HFFc6 (cell line): ENCODE measurements at places on chromosomes 7 and 10. TPM values are rescaled to one million over a fixed set of nuclear protein-coding genes. Genes with fewer than 3 reads are reported as not detected.

DNA sequence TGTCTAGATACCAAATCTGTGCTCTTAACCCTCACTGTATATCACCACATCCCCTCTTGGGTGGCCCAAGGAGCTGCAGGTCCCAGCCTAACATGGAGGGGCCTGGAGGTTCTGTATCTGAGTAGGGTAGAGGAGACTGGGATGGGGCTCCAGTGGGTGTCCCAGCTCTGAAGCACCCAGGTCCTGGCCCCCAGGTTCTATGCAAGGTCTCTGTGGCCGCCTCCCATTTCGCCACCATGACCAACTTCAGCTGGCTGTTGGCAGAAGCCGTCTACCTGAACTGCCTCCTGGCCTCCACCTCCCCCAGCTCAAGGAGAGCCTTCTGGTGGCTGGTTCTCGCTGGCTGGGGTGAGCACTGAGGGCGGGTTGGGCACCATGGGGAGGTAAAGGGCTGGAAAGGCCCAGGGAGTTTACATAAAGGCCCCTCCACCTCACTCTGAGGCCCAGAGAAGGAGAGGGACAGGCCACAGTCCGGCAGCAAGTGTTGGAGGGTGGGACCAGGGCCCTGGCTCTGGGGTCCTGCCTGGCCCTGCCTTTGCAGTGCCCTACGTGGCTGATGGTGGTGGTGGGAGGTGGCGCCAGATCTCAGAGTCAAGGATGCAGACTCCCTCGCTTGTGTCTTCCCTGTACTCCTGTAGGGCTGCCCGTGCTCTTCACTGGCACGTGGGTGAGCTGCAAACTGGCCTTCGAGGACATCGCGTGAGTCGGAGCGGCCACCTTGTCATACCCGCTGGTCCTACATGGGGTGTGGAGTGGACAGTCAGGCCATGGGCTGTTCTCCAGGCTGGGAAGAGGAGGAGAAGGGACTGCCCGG is 10.2 kb downstream of the GHRHR start:
- DNase-seq, result no peak

DNA sequence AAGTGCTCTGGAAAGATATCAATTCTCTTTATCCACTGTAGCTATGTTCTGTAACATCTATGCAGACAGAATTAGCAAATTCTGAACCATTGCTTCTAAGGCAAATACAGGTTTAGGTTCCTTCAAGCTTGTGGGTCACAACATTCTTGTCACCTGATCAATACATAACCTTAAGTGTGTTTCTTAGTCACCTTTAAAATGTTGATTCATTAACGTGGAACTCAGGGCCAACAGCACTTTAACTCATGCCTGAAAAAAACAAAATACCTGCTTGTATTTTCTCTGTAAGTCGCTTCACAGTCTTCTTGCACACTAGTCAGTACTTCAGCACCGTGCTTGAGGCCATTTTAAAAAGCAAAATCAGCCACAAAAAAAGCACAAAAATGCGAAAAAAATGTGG is 35.2 kb upstream of the TRIL start:
- DNase-seq, result no peak

DNA sequence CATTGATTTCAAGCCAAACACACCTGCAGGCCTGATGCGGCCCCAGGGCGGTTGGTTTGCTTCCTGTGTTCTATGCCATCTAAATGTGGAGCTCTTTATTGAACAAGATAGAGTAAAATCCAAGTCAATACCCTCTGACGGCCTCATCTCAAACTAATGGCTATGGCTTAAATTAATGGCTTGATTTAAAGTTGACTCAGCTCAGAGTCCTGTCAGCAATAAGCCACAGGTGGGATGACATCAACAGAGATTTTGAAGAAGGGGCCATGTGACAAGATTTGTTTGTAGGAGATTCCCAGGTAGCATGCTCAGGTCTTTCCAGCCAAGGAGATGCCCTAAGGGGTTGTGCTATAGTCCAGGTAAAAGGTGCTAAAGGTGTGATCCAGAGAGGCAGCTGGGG is 66.7 kb upstream of the ZNF32 start:
- no peak for DNase-seq

DNA sequence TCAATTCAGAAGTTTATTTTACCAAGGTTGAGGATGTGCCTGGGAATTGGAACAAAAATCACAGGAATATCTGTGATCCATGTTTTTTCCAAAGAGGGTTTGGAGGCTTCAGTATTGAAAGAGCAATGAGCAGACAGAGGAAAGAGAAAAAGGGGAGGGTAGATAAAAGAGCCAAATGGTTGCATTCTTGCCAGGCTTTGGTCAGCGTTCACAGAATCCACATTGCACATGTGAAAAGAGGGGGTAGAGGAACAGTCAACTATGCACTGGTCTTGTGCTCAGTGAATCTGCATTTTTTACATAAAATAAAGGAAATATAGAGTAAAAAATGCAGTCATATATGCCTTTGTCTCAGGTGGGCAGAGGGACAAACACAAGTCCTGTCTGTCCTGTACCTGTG is 20.6 kb upstream of the ERCC6 start:
- no peak for DNase-seq

DNA sequence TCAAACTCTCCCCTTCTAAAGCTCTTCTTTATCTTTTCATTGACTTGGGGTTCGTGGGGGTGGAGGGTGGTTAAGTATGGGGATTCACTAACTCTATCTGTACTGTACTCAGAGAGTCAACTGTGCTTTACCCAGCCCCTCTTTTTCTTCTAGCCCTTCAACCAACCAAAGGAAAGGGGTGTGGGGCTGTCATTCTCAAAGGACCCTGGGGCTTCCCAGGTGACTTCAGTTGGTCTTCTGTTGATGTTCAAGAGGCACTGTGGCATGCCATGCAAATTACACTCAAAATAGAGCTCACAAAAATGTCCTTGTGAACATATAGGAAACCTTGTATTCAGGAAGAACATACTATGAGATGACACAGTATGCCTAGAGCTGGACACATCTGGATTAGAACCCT is 16.9 kb upstream of the RHOBTB1 start:
- DNase-seq, result no peak

DNA sequence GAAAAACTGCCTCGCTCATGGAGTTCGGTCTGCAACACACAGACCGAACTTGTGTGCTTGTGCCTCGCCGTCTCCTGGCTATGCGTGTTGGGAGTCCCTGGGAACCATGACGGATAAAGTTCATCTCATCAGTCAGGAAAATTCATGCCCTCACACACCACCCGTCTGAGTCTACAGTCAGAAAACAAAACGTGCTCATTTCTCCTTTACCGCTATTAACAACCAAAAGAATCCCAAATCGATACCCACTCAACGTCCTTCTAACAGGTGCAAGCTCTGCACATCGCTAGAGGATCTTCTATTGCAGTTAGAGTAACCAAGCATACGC is 13.6 kb downstream of the CNPY1 start:
- DNase-seq, result no peak

DNA sequence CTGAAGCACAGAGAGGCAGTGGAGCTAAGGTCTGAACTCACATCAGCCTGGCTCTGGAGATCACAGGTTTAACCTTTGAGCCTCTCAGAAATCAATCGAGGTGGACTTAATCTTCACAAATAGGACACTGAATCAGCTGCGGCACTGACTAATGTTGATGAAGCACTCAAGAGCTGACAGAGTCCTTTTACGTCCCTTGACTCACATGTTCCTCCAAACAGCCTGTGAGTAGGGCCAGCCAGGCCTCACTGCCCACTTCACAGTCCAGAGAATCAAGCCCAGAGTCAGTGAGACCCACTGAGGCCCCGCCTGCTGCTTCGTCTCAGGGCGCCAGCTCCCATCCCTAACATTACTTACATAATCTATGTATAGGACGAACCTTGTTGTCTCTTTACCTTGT is 63.1 kb downstream of the TNS3 start:
- DNase-seq, result peak; percentile 72

- no peak for DNase-seq
Measured at GRCh38 chr7:137572056-137572784, 228.7 kb upstream of the PTN start.

DNA sequence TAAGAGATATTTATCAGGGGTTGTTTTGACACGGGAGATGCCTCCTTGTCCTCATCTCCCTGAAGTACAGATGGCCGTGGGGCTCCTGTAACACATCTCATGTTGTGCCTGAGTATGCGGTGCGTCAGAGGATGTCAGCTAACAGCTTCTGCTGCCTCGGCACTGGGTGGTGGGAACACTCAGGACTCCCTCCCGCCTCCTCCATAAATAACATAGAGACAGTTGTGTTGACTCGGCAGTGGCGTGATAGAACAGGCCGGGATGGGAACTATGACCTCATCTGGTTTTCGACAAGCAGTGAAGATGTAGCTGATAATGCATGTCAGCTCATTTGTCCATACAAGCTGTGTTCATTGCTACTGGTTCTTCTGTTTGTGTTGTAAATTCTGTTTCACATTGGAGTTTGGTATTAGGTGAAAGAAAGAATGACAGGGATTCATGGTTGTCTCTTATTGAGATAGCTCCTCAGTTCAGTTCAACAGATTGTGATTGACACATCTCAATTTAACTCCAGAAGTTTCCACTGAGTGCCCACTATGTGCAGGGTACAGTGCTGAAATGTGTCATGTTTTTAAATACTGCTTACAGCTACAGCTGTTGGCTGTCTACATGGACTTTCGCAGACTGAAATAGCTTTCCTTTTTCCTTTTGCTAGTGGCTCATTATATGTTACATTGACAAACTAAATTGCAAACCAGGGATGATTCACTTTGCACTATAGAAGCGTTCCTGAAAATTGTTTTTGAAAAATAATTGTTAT is 87.4 kb downstream of the CHN2 start:
- DNase-seq, result peak; percentile 4

GRCh38 chr10:114810926-114811325 is 10.7 kb upstream of the FHIP2A start:
- no peak for DNase-seq

DNA sequence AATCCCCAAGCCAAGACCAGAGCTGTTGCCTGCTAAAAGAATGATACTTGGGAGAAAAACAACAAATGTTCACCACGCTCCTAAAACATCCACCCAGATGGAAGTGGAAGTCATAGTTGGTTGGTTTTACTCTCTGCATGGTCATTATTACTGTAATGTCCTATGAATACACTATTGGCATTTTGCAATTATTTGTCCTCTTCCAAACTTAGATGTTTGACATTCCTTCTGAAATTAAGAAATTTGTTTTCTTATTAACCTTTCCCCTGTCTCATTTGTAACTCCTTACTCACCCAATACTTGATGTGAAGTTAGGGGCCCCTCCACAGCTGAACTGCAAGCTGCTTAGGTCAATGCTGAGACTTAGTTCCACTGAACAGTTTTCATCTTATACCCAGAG is 383.3 kb downstream of the INHBA start:
- DNase-seq, result peak; percentile 28

DNA sequence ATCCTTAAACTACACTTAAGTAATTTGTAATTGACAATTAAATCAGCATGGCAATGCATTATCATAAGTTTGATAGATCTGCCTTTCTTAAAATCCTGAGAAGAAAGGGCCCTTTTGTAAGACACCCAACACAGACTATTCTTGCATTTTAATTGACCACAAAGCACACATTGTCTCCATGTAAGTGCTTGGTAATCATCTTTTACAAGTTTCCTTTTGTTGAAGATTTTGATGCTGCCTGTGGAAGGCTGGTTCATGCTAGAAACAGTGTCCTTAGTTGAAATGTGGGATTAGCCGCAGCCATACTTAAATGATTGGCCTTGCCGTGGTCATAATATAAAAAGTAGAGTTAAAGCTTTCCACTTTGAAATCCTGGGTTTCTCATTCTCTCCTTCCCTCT is 32.3 kb upstream of the CELF2 start:
- no peak for DNase-seq

GRCh38 chr10:7547829-7548228 is 118.9 kb downstream of the ITIH5 start:
- no peak for DNase-seq

GRCh38 chr10:12906051-12906541 is 95.4 kb downstream of the CCDC3 start:
- DNase-seq, result no peak

DNA sequence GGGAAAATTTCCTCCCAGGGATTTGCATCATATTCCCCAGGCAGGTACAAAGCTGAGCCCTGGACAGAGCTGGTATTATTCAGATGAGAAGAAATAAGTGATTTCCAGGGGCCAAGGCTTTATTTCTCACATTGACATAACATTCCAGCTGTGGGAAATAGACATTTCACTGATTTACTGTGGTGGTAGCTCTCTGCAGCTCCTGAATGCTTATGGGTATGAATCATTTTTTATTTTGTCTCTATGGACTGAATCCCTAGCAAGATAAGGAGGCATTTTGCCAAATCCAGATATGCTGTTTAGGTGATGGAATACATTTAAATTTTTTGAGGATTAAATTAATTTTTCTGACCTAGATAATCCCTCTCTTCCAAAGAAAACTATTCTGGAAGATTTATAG is 97.9 kb downstream of the MTPN start:
- peak; percentile 3 for DNase-seq

DNA sequence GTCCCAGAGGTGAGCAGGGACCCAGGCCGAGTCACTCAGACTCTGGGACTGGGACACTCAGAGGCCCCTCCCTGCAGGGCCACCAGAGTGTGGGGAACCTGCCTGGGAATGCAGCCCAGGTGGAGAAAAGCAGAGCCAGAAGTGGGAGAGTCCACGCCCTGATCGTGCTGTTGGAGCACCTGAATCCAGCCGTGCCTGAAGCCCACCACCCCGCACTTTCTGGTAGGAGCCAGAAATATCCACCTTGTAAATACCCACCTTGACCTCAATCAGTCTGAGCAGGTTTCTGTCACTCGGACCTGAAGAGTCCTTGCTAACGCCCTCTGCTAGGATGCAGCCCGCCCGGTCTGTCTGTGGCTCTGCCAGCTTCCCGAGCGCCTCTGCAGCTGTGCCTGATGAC is 86.7 kb downstream of the PDGFA start:
- DNase-seq, result no peak

DNA sequence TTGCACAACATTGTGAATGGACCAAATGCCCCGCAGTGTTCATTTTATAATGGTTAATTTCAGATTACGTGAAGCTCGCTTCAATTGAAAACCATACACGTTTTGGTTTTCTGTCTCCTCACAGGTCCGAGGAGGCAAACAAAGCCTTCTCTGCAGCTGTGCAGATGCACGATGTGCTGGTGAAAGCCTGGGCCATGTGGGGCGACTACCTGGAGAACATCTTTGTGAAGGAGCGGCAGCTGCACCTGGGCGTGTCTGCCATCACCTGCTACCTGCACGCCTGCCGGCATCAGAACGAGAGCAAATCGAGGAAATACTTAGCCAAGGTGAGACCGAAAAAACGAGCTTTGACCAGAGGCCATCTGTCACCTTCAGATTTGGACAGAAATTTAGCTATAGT is 110.3 kb downstream of the TRRAP start:
- DNase-seq, result no peak

The WNT2 gene
- total RNA-seq, result not detected in 3 replicates

The CALML3 gene
- not detected in 2 replicates for total RNA-seq

The ZNF503 gene
- 9.3 to 14.3 TPM (median 11.2 TPM) in 3 replicates for total RNA-seq

The EVX1 gene
- total RNA-seq, result not detected in 3 replicates

The WNT16 gene
- total RNA-seq, result 0.17 to 0.22 TPM in 2 of 3 replicates, not detected in the other

The PPP1R17 gene
- not detected in 3 replicates for total RNA-seq

The GDF2 gene
- total RNA-seq, result not detected in 2 replicates

The PRSS37 gene
- not detected in 3 replicates for total RNA-seq

The BLNK gene
- total RNA-seq, result not detected in 3 replicates

The ETV1 gene
- 13.4 to 19.1 TPM (median 17.7 TPM) in 3 replicates for total RNA-seq

The ERVW-1 gene
- not detected in 3 replicates for total RNA-seq

The NUP205 gene
- total RNA-seq, result 35.0 to 49.9 TPM (median 44.3 TPM) in 3 replicates

The VSTM4 gene
- 0.18 to 0.27 TPM (median 0.22 TPM) in 3 replicates for total RNA-seq
